ENCODE measurements at places on chromosomes 1 and 21.

GRCh38 chr1:222124602-222125001 lies 382.7 kb upstream of the DUSP10 start:
- DNase-seq: no peak

GRCh38 chr1:38500891-38501290 lies 358.7 kb downstream of the RRAGC start:
- no peak for DNase-seq

GRCh38 chr1:185375583-185375982 lies 58.5 kb upstream of the IVNS1ABP start:
- peak; percentile 87 for DNase-seq

GRCh38 chr1:22660716-22661241 lies 7.7 kb downstream of the C1QB start:
- no peak for DNase-seq

GRCh38 chr1:216688127-216688657 lies 35.0 kb downstream of the ESRRG start:
- DNase-seq: no peak

Data from suppressor macrophage treated with lipopolysaccharide for 4 hours (primary cell).